ENCODE measurements at places on chromosomes 2 and 18.

DNA sequence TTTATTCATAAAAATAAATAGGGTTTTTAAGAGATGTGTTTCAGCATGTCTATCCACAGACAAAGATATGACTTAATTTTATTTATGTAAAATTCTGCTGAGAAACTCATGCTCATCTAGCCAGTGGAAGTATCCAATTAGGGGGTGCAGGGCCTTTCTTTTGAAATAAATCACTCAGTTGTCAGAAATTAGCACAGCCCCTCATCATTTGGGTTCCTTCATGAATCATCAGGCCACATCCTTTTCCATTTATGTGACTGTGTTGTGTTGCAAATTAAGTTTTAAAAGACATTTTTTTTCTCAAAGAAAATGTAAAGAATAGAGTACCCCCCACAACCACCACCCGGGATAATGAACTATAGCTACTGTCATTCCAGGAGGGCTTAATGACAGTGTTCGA, 185.8 kb downstream of the NRP2 start:
- DNase-seq, result no peak

DNA sequence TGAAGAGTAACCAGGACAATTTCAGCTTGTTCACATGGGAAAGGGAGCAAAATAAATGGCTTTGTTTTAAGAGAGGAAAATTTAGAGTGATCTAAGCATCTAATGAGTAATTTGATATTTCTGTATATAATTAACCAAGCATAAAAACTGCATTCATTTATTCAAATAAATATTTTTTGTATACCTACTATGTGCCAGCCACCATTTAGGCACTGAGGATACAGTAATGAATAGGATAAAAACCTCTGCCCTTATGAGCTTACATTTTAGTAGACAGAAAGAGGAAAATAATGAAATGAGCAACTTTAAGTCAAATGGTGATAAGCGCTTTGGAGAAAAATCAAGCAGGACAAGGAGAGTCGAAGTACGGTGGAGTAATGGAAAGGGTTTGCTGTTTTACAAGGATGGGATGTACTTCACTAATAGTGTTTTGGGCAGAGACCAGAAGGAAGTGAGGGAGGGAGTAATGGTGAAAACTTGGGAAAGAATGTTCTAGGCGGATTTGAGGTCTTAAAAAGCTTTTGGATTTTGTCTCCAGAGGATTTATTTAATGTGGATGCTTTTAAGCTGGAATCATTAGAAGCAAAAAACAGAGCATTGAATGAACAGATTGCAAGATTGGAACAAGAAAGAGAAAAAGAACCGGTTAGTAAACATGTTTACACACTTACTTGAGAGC, 17.4 kb downstream of the NDC80 start:
- no peak for DNase-seq

DNA sequence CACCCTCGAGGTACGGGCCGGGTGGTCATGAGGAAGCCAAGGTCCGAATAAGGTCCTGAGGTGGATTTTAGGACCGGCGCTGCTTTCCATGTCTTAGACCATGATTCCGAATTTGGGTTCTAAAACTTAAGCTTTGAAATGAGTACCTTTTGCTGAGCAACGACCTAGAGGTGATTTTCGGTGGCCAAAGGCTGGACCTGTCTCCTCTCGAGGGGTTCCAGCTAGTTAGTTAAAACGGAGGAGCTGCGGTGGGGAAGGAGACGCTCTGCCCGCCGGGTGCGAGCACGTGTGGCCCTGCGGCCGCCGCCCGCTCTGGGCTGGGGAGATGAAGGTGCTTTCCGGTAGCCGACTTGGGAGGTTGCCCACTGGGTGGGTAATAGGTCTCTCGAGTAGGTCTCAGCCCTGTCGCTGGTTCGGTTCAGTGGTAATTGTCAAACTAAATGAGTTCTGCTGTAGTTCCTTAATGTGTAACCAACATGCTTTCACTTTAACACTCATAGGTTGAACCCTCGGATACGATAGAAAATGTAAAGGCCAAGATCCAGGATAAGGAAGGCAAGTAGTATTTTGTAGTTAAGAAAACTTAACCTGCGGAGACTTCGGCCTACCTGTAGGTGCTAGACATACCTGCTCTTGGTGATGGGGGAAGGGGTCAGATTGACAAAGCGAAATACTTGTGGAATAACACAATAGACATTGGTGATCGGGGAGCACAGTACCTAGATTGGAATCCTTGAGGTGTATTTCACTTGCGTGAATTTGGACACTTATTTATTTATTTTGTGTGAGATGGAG, 572 bp downstream of the RPS27A start:
- peak; percentile 74 for DNase-seq

- DNase-seq, result no peak
Measured at GRCh38 chr18:79323471-79323870, 72.3 kb upstream of the NFATC1 start.

DNA sequence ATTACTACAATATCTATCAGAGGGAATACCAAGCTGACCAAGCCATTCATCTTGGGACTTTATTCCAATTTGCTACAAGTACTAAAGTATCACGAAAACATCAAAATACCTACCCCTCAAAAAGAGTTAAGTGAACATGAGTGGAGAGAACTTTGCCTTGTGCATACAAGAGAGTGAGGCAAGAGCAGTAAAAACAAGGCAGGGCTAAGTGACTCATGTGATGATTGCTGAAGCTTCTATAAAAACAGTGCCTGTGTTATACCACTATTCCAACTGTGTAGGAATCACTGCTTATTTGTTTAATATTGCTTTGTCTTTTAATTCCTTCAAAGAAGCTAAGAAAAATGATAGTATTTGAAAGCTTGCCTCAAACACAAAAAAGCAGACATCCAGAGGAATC, 61.2 kb downstream of the FARSB start:
- DNase-seq, result no peak

DNA sequence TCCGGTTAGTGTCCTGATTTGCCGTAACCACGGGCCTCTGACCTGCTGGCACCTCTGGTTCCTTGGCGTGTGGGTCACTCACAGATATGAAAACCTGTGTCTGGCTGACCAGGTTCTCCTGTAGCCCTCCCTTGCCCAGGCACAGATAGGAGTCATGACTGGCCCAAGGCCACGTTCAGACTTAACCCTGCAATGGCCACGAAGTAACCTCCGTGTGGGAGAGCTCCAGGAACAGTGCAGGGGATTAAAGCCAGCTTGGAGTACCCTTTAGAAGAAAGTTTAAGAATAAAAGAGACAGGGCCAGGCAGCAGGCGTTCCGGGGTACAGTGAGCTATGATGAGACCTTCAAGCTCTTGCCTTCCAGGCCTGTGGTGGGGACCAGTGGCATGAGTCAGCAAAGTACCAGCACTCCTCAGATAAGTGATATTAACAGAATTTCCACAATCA, 25.5 kb downstream of the CENPO start:
- no peak for DNase-seq

DNA sequence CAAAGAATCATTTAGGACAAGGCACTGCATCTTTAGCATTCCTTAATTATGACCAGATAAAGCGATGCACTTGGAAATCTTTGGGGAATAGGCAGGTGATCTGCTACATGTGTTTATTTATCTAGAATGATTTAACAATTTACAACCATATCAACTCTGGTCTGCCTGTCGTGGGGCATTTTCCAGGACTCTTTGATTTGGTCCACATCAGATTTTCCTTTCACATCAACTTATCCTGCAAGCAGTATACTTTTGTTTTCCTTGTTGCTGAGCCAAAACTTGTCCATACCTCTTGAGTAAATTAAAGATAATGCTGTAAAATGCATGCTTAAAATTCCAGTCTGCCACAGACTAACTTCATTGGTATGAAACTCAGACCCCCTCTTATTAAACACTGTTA, 312.4 kb upstream of the TCF4 start:
- DNase-seq, result no peak

- no peak for DNase-seq
Measured at GRCh38 chr2:72619626-72620025, 206.2 kb downstream of the EXOC6B start.

DNA sequence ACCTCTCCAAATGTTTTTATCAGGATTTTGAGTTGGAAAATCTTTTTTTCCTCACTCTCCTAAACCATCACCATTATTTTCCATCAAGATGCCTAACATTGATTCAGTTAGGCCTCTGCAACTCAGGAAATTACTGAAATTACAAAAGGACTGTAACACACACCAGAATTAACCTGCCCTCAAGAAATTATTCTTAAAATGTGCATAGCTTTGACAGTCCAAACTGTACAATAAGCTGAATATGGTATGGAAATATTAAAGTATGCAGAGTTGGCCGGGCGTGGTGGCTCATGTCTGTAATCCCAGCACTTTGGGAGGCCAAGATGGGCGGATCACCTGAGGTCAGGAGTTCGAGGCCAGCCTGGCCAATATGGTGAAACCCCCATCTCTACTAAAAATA, 50.2 kb upstream of the PHLPP1 start:
- DNase-seq, result no peak

- DNase-seq, result no peak
Measured at GRCh38 chr18:9546468-9546867, 67.9 kb downstream of the PPP4R1 start.

All from CD4-positive, alpha-beta T cell treated with Interleukin-21 for 1 hour (primary cell).